ENCODE measurements at places on chromosomes 5 and 9.

GRCh38 chr5:173230690-173231380, 4.2 kb downstream of the NKX2-5 start:
- no peak for DNase-seq

DNA sequence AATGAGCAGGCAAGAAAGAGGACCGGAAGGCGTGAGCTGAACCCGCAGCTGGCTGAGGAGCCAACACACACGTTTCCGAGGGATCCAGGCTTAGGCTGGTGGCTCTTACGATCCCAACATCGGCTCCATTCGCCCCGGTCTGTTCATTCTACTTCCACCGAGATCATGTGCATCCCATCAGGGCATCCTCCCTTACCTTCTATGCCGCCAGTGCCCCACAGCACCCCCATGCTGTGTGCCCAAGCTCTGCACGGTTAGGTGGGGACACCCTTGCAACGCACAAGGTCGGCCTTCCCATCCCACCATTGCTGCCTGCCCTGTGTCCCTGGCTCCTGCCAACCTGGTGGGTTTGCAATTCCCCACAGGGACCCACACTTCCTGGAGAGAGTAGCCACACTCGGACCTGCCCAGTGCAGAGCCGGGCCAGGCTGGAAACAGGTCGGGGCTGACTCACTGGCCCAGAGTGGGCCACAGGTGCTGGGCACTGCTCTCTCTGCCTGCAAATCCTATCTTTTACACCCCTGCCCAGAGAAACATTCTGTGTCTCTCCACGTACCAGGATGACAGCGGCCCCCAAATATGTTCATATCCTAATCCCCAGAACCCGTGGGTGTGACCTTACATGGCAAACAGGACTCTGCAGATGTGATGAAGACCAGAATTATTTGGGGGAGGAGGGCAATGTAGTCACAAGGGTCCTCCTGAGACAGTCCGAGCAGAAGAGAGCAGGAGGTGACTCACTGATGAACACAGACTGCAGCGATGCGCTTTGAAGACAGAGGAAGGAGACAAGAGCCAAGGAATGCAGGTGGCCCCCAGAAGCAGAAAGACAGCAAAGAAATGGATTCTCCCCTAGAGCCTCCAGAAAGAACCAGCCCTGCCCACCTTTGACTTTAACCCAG, 182.2 kb downstream of the AUH start:
- peak; percentile 67 for DNase-seq

GRCh38 chr5:116942622-116943021, 368.0 kb upstream of the SEMA6A start:
- DNase-seq, result peak; percentile 36

- DNase-seq, result no peak
Measured at GRCh38 chr5:82156874-82157273, 121.3 kb downstream of the RPS23 start.

DNA sequence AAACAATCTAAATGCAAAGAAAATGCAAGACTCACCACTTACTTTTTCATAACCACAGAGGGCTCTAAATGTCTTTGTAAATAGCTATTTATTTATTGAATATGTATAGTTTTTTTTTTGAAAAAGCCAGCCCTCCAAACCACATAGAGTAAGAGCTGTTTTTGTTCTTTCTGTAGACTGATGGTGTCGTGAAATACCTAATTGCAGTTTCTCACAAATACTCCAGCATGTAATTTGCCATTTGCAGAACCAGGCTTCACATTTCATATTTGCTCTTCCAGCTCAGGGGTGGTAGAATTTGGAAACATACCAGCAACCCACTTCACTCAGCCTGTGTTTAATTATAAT, 159.8 kb downstream of the TMC1 start:
- no peak for DNase-seq

DNA sequence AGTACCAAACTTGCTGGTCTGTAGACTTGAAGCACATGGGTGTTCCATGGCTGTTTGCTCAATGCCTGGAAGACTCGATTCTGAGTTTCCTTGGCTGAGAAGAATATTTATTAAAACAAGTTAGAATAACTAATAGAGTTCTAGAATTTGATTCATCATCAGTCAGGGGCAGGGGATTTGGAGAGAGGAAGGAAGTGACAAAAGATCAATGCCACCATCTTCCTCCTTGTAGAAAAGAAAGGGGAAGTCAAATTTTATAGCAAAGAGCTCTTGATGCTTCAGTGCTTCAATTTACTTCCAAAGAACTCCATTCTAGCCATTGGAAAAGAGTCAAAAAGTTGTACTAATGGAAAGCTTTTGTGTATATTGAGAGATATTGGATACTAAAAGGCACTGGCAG, 236.3 kb downstream of the MCTP1 start:
- DNase-seq, result no peak

DNA sequence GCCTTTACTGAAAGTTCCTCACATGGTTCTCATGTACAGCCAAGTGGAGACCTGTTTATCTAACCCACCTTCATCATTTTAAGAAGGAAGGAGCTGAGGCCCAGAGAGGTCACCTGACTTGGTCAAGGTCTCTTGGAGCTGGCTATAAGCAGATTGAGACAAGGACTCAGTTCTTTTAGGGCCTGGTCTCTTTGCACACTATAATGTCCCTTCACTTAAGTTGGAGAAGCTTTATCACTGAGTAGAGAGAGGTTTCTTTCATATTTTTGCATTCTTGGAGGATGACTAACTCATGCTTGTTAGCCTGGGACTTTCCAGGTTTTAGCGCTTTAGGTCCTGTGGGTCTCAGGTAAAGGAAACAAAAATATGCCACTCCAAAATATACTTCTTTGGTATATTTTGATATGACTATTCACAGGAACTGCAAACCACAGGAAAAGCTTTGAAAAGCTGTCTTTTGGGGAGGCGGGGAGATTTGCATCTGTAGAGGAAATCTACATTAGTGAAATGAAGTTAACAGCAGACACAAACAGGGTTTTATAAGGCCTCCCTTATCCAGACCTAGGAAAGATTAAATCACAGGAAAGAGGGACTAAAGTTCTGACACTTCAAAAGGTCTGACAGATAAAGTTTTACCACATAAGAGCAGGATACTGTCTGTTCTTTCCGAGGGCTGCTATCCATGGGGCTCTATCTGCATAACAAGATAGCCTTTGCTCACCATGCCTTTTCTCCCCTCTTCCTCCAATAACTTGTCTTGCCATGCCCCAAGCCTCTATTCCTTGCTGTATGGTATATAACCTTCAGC, 95.8 kb upstream of the ANKRD55 start:
- DNase-seq, result peak; percentile 87

- DNase-seq, result no peak
Measured at GRCh38 chr5:147321569-147321968, 86.7 kb downstream of the STK32A start.

DNA sequence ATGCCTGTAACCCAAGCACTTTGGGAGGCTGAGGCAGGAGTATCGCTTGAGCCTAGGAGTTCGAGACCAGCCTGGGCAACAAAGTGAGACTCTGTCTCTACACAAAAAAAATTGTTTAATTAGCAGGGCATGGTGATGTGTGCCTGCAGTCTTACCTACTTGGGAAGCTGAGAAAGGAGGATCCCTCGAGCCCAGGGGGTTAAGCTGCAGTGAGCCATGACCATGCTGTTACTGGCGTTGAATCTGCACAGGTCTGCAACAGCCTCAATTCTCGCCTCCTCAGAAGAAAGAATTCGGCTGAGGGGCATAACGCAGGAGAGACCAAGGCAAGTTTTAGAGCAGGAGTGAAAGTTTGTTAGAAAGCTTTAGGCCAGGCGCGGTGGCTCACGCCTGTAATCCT, 18.0 kb downstream of the CCT5 start:
- no peak for DNase-seq

DNA sequence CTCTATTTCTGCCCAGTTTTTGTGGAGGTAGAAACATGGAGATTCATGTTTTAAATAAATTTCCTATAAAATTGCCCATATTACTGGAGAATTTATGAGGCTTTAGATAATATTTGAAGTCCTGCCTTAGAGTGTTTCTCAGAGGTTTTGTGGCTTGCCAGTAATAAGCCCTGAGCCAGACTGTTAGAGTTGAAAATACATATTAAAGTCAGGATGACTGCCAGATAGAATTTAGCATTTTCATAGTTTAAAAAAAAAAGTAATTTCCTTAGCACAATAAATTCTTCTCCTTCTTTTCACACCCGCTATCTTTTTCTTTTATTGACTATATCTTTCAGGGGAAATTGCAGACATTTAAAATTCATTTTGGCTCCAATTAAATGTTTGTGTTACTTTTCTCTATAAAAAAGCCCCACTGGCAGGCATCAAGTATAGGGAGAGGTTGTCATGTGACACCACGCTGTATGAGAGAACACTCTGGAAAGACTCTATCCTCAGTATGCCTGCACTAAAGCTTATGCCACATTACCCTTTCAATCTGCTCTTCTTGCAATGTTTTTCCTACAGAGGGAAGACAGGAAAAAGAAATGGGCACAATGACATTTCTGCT, 135.2 kb downstream of the MPDZ start:
- no peak for DNase-seq

DNA sequence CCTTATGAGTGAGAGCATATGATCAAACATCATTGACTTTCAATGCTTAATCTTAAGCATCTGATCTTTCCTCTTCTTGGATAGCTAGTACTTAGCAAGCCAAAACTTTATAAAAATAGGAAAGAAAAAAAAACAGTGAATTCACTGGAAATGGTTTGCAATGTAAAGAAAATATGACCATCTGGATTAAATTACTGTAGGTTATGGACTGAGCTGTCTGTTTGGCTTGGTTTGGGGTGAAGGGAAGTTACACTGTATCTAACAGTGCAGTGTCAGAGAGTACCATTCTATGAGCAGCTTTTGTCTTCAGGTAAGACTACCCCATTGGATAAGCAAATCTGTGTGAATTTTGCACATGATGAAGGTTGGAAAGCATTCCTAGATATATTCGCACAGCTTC, 151.4 kb downstream of the TLE1 start:
- no peak for DNase-seq

DNA sequence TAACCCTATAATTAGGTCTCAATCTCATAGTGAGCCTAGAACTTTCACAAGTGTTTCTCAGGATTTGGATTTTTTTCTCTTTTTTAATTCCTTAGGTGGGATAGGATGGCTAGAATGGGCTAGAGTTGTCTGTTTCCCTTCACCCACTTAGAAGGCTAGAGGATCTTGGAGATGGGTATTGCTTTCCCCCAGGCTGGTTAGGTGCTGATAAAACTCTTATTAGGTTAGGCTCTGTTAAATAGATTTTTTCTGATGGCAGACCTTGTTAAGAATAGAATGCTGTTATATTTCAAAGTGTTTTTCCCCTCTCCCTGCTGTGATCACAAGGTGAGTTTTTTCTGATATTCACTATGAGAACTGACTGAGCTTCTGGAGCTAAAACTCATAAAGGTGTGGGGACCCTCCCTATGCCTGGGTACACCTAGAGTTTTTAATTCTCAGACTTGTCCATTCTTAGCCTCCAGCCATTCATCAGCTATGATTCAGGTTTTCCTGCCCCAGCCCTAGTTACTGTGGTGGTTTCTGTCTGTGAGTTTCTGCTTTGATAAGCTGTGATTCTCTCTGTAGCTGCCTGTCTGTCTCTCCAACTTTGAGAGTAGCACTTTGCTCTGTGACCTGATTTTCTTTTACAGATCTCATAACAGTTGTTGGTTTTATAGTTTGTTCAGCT, 132.4 kb downstream of the HACD4 start:
- DNase-seq, result peak; percentile 51

GRCh38 chr9:92176068-92176799, 61.0 kb upstream of the SPTLC1 start:
- DNase-seq, result no peak

- DNase-seq, result no peak
Measured at GRCh38 chr5:116939641-116940040, 365.0 kb upstream of the SEMA6A start.

DNA sequence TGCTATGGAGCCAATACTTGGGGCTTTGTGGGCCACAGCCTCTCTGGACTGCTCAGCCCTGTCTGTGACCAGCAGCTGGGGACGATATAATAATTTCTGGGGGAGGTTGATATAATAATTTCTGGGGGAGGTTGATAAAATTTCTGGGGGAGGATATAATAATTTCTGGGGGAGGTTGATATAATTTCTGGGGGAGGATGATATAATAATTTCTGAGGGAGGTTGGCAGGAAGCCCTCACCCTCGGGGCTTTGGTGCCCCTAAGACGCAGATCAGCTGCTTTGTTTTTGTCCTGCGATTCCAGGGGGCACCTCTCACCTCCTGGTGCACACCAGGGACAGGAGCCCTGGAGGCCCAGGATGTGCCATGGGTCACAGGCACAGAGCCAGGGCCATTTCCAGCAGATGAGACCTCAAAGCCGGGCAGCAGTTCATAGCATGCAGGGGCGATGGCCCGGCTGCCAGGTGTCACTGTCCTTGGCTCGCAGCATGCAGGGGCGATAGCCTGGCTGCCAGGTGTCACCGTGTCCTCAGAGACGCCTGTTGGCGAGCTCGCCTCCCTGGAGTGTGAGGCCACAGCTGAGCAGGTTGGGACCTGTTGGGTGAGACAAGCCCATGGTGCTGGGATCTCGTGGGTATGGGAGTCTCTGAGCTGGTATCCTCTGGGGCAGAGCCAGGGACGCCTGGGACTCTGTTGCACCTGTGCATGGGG, 3.8 kb upstream of the TOR4A start:
- no peak for DNase-seq

DNA sequence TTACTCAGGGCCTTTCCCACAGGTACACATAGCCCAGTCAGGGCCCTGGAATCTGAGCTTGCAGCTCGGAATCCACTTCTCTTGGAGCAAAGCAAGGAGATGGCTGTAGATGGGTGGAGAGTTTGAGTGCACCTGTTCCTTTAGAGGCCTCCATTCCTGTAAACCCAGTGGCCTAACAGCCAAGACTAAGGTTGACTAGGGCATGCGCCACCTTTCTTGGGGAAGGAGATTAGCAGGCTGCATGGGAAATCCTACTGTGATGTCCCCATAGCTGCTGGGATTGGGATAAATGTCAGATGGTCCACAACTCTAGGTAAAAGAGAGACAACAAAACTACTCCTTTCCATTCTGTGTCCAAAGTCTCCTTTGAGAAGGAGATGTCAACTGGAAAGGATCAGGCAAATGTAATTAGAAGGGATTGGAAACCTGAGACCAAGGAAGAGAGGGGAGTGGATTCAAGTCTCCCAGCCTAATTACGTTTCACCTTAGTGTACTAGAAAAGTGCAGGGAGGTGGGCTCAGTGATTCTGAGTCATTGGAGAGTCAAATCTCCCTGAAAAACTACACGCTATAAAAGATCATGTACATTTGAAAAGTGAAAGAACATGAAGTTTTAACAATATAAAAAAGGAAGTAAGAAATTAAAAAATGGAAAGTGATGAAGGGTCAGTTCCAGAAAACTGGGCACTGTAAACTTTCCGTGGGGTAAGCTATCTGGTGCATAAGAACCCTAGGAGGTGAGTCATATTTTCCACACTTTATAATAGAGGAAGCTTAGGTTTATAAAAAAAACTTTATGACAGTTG, 104.2 kb downstream of the SEC61B start:
- DNase-seq, result no peak

DNA sequence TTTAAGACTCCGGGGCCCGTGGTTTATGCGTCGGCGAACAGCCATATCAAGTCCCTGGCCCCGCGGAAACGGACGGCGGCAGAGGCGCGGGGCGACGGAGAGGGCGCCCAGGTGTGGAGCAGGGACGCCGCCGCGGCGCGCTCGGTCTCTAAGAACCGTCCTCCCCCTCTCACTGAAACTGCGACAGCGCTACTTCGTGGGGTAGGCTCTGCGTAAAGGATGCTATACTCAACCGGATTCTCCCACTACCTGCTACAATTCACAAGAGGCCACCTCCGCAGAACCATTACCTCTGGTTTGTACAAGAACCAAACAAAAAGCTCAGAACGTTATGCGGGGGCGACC, 404 bp downstream of the MRNIP start:
- DNase-seq, result peak; percentile 44

- DNase-seq, result no peak
Measured at GRCh38 chr9:124187311-124187710, 70.4 kb upstream of the NEK6 start.

GRCh38 chr9:96510258-96510657, 60.3 kb downstream of the HABP4 start:
- DNase-seq, result no peak
